Placental pericyte (primary cell): ENCODE measurements at places on chromosomes 4 and X. TPM values are rescaled to one million over a fixed set of nuclear protein-coding genes. Genes with fewer than 3 reads are reported as not detected.

CTAG1B gene
- total RNA-seq, result not detected in 2 replicates

GRPR gene
- 0.43 TPM in 1 of 2 replicates, not detected in the other for total RNA-seq

SPANXD gene
- not detected in 2 replicates for total RNA-seq

SRPX2 gene
- 40.9 and 73.2 TPM in 2 replicates for total RNA-seq

MEPE gene
- total RNA-seq, result not detected in 2 replicates

BLTP1 gene
- 56.5 and 100 TPM in 2 replicates for total RNA-seq

TTC29 gene
- total RNA-seq, result 0.22 and 3.1 TPM in 2 replicates

ZFYVE28 gene
- total RNA-seq, result 5.3 and 7.4 TPM in 2 replicates

GPRIN3 gene
- total RNA-seq, result under 0.01 and 0.57 TPM in 2 replicates

P2RY10 gene
- total RNA-seq, result not detected in 2 replicates

ETDA gene
- total RNA-seq, result not detected in 2 replicates

RAB40A gene
- total RNA-seq, result under 0.01 TPM in 1 of 2 replicates, not detected in the other

JADE3 gene
- total RNA-seq, result 2.6 and 5.5 TPM in 2 replicates

RHOH gene
- total RNA-seq, result 0.44 TPM in 1 of 2 replicates, not detected in the other

NOX1 gene
- 0.22 TPM in 1 of 2 replicates, not detected in the other for total RNA-seq
